ENCODE measurements at places on chromosomes 1 and 21.
A peak's percentile ranks its signal among the peaks of the same experiment; 100 is the strongest.

GRCh38 chr1:15900662-15901279 is 53.3 kb downstream of the SPEN start:
- DNase-seq: no peak

DNA sequence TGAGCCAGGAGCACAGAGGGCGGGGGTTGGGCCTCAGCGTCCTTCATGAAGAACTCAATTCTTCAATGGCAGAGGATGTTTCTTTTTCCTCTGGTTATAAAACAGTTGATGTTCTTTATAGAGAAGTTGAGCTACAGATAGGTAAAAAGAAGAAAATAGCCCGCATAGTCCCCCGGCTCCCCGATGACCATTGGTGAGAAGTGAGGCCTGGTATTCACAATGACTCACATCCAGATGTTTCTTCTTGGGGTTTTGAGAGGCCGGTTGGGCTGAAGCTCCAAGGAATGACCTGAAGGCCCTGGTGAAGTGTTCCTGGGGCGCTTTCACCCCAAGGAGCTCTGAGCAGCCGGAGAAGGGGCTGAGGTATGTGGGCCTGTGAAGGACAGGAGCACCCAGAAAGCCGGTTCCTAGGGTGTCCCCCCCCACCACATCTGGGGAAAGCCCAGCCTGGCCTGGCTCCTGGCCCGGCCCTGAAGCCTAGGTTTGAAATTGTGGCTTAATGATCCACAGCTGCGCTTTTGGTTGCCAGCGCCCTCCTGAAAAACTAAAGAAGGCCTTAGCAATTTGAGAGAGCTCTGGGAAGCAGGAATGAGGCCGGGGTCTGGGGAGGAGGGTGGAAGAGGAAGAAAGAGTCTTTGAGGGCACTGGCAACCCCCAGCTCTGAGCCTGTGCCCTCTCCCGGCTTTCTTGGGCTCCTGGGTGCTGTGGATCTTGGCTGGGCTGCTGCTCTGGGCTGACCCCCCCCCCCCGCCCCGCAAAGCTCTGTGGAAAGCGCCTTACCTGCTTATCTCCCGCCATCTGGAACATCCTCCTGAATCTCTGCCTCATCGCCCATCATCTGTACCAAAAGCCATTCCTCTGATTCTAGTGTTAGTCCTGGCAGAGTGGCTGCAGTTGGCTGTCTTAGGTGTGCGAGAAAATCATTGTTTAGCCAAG is 444.7 kb downstream of the CAMTA1 start:
- peak; percentile 15 for DNase-seq

- DNase-seq: no peak
These were observed 7.5 kb upstream of the RNF223 start for GRCh38 chr1:1081311-1082238.

DNA sequence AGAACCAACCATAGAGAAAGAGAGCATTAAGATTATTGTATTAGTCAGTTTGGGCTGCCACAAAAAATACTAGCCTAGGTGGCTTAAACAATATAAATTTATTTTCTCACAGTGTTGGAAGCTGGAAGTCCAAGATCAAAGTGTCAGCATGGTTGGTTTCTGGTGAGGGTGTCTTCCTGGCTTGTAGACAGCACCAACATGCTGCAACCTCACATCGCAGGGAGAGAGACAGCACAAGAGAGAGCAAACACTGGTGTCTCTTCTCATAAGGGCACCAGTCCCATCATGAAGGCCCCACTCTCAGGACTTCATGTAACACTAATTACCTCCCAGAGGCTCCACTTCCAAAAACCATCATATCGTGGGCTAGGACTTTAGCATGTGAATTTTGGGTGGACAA is 30.6 kb upstream of the HAO2 start:
- no peak for DNase-seq

- DNase-seq: no peak
These were observed 72.6 kb upstream of the USP24 start for GRCh38 chr1:55287723-55288122.
